Endothelial cell of umbilical vein (primary cell): ENCODE measurements at places on chromosomes 5 and 9.

DNA sequence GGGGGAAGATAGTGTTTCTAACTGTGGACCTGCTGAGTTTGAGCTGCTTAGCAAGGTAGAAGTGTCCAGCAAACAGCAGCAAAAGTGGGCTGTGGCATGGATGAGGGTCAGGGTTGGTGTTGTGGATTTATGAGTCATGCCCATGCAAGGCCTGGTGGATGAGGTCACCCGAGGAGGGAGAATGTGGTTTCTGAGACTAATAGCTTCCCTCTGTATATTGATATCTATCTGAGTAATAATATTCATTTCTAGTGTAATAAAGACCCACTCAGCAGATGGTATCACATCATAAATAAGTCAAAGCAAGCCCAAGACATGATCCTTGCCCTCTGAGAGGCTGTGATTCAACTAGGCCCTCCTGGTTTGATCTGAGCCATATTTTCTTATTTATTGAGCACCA is 597.8 kb upstream of the CLINT1 start:
- peak; percentile 61 for DNase-seq

GRCh38 chr9:38232895-38233294 is 159.6 kb upstream of the ALDH1B1 start:
- DNase-seq: no peak

DNA sequence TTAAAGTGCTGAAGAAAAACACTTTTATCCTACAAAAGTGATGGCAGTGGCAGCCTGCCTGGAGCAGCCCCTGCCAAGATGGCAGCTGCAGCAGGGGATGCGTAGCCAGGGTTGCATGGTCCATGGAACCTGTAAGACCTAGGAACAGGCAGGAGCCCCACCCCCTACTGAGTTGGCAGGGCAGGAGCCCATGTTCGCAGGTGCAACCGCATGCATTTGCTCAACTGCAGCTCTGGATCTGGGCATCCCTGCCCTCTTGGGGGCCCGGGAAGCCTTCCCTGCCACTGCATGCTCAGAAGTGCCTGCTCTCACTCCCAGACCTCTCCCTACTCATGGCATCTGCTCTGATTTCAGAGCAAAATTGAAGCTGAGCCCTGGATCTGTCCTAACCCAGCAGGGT is 779.6 kb downstream of the CDH18 start:
- no peak for DNase-seq

- DNase-seq: no peak
Observed at GRCh38 chr5:113195771-113196170, 219.2 kb downstream of the DCP2 start.

- no peak for DNase-seq
Observed at GRCh38 chr5:66704790-66705425, 108.7 kb downstream of the MAST4 start.

DNA sequence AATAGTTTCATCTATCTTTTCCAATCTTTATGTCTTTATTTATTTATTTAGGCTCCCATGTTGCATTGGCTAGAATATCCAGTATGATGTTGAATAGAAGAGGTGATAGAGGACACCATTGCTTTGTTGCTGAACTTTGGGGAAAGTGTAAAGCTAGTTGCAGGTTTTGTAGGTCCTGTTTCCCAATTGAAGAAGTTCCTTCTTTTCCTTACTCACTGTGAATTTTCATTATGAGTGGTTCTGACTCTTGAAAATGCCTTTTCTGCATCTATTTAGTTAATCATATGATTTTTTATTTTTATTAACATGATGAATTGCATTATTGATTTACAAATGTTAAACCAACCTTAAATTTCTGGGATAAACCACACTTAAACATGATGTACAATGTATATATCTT is 58.9 kb upstream of the NR3C1 start:
- DNase-seq: no peak

- peak; percentile 9 for DNase-seq
Observed at GRCh38 chr9:109887079-109887478, 107.1 kb downstream of the PALM2AKAP2 start.
